ENCODE measurements at places on chromosomes 1 and 21.

- peak; percentile 69 for DNase-seq
Observed at GRCh38 chr21:44930543-44930981, 9.3 kb upstream of the SLX9 start.

GRCh38 chr1:155609515-155610256 lies at the start of gene MSTO1:
MSTO1 (plus strand) TSS chr1:155610218; CDS start chr1:155610249, 31 bp downstream.
- DNase-seq, result peak; percentile 100

- no peak for DNase-seq
Observed at GRCh38 chr21:36129219-36129618, 5.7 kb upstream of the CBR3 start.

DNA sequence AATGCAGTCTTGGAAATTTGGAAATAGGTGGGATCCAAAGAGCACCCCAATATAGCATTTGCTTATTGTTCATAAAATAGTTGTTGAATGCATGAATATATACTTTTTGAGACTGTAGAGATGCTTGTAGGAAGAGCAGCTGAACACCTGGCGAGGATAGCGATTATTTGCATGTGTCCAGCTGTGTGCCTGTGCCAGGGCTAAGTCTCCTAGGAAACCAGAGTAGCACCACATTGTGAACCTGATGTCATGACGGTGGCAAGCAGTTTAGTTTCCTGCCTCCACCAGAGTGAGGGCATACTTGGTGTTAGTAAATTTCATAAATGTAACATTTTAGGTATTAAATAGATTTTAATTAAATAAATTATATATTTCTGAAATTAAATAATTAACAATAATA lies 37.3 kb upstream of the IRF2BP2 start:
- no peak for DNase-seq

- no peak for DNase-seq
Observed at GRCh38 chr21:24163539-24163938, 1443.7 kb downstream of the MRPL39 start.

- DNase-seq, result no peak
Observed at GRCh38 chr1:165849353-165850133, 22.1 kb downstream of the UCK2 start.

GRCh38 chr1:204348242-204348641 lies 11.5 kb downstream of the PLEKHA6 start:
- DNase-seq, result no peak

GRCh38 chr1:102434421-102434820 lies 437.7 kb upstream of the OLFM3 start:
- DNase-seq, result peak; percentile 15

GRCh38 chr1:118933051-118933781 lies 54.9 kb downstream of the TBX15 start:
- DNase-seq, result no peak

- peak; percentile 80 for DNase-seq
Observed at GRCh38 chr1:27097484-27097917, 57.4 kb downstream of the SLC9A1 start.

DNA sequence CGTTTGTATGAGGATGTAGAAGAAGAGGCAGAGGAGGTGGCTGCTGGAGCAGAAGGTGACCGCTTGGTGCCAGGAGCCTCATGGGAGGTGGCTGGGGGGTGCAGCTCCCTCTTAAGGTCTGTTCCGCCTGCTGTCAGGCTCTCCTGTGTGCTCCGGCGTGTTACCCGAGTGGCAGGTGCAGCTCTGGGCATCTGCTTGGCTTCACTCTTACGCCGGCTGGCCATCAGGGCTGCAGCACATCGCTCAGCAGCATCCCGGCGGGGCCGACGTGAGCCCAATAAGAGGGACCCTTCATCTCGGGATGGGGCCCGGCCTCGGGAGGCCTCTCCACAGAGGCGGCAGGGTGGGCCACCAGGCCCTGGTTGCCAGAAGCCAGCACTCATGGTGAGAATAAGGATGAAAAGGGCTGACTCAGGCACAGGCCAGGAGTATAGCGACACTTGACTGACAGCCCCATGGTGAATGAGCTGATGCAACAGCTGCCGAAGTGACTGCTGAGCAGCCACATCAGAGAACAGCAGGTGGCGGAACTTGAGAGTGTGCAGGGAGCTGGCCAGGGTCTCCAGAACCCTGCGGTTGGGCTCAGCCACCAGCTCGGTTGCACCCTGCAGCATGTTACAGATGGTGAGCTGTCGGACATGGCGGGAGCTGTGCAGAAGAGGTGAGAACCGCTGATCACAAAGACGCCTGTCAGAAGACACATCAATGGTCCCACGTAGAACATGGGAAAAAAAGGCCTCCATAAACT lies 17.5 kb downstream of the LRRC41 start:
- DNase-seq, result peak; percentile 49

GRCh38 chr1:85199667-85200462 lies 951 bp downstream of the SYDE2 start:
- no peak for DNase-seq

GRCh38 chr1:61441723-61442262 lies 283.1 kb downstream of the TM2D1 start:
- DNase-seq, result no peak

GRCh38 chr1:33906156-33906555 lies 42.3 kb downstream of the HMGB4 start:
- no peak for DNase-seq

- no peak for DNase-seq
Observed at GRCh38 chr21:29378832-29379231, 80.1 kb downstream of the BACH1 start.

DNA sequence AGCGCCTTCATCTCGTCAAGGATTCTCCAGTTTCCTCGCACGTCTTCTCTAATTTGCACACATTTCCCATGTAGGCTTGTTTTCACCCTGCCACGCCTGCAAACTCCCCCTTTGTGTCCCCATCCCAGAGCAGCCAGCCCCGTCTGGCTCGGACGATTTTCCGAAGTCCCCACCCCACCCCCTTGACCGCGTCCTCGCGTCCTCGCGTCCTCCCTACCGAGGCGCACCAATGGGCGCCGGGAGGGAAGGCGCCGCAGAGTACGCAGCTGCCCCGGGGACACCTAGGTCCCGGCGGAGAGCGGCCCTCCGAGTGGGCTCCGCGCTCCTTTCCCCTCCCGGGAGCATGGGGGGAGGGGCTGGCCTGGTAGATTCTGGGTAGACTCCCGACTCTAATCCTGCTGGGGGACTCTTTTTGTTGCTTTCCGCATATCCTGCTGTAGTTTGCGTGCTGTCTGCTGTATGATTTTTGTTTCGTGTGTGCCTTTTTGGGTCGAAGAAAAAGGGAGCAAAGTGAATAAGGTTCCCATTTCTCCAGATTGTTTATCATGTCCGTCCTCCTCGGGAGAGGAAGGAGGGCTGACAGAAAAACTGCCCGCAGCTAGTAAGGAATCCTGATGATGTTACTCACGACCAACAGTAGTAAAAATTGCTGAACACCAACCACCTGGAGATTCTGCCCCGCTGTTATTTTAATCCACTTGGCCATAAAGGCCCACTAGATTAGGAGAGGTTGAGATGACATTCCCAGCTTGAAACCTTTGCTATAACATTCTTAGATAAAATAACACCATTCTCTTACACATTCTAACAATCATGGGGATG lies 1.5 kb downstream of the CACHD1 start:
- peak; percentile 27 for DNase-seq

DNA sequence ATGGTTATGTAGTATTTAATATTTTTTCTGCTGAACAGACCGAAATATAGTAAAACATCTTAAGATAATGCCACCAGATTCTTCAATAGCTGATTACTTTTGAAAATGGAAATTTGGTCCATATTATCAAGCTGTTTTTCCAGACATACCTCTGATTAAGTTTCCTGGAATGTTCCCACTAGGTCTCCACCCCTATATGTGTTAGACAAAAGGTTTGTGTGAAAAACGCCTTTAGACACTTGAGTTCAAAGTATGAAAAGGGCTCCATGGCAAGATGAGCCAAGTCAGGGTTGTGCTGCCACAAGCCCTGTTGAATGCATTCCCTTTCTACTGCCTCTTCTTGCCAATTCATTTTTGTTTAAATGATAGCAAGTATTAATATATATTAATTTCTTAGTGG lies 52.7 kb downstream of the ZBTB17 start:
- no peak for DNase-seq

- no peak for DNase-seq
Observed at GRCh38 chr1:234606784-234607108, 3.2 kb downstream of the IRF2BP2 start.

DNA sequence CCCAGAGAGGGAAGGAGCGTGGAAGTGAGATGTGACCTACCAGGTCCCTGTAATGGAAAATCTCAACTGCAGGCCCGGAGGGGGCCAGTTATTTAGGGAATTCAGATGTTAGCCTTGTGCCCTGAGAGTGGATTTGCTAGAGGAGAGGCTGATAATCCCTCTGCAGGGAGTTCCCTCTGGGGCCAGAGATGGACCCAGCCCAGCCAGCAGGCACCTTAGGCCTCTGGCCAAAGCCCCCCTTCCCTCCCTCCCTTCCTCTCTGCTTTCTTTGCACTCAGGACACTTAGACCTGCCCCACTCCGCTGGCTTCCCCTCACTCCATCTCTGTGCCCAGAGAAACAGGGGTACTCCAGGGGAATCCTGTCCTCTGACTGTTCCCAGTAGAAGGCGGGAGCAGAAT lies 1.5 kb upstream of the ATP1A2 start:
- DNase-seq, result no peak

- DNase-seq, result no peak
Observed at GRCh38 chr1:66253330-66253921, 280.5 kb upstream of the SGIP1 start.

GRCh38 chr1:24193046-24193445 lies 6.0 kb upstream of the IFNLR1 start:
- DNase-seq, result no peak

DNA sequence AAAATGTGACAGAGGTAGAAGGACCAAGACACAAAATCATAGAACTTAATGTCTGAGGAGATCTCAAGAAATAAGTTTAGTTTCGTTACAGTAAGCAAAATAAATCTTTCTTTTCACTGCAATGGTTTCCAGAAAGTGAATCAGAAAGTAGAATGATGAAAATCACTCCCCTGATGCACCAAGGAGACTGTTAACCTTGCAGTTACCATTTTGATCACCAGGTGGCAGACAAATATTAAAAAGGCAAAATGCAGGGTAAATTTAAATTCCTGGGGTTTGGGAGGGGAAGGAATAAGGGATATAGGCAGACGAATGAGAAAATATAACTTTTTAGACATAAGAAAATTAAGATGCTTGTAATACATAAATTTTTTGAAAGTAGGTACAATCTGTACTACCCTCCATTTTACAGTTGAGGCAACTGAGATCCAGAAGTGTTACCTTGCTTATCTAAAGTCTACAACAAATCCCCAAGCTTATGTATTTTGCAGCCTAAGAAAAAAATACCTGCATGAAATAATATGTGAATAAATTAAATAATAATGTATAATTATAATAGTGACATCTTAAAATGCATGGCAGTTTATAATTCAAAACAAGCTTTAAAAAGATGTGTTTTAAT lies 253.2 kb downstream of the CRB1 start:
- DNase-seq, result peak; percentile 13

GRCh38 chr1:6969106-6969505 lies 183.9 kb downstream of the CAMTA1 start:
- DNase-seq, result peak; percentile 57

DNA sequence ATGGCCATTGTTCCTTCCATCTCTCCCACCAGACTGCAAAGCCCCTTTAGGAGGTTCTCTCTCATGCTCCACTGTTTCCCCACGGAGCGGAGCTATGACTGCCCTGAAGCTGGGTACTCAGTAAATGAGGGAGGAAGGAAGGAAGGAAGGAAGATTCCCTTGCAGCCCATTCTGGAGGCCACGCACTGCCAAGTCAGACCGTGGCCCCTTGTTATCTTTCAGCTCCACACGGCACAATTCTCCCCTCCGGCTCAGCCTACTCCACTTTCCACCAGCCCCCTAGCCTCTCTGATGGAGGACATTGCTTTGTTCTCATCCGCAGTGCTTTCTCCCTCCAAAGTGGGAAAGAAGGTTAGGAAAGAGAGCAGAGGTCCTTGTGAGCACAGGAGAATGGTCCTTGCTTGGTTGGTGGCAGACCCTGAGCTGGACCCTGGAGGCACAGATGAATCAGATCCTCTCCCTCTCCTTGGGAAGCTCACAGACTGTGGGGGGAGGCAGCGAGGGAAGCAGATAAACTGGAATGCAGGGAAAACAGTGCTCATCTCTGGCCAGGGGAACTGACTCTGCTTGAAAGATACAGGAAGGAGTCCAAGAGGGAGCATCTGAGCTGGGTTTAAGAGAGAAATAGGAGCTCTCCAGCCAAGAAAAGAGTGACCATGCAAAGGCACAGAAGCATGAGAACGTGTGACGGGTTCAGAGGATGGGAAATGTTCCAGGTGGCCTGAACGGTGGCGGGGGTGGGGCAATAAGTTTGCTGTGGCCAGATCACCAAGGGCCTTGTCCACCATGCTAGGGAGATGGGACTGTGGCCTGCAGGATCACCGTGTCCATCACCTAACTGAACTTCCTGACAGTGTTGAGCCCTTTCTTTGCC lies 52.6 kb downstream of the GLIS1 start:
- DNase-seq, result no peak

DNA sequence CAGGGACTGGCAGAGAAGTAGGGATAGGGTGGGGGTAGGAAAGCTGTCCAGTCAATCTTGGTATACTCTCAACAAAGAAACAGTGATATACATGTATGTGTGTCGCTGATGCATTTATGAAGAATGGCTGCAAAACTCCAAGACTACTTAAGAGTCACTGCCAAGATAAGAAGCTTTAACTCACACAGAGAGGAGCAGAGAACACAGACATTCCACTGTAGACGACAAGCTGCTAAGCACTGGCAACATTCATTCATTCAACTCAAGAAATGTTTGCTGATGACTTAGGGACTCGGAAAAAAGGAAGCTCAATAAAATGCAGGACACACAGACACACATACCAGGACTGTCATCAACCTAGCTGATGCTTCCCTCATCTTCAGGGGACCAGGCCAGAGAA lies 5.5 kb downstream of the CTNNBIP1 start:
- no peak for DNase-seq

GRCh38 chr1:9332513-9333143 lies 39.9 kb downstream of the SPSB1 start:
- DNase-seq, result no peak

- no peak for DNase-seq
Observed at GRCh38 chr1:217135987-217136894, 413.0 kb upstream of the ESRRG start.

GRCh38 chr1:79859212-79859948 lies 852.9 kb upstream of the ADGRL4 start:
- no peak for DNase-seq

- peak; percentile 94 for DNase-seq
Observed at GRCh38 chr1:3772027-3772714, 378 bp upstream of the SMIM1 start.

- DNase-seq, result no peak
Observed at GRCh38 chr1:150321826-150322166, 463 bp downstream of the PRPF3 start.

- peak; percentile 55 for DNase-seq
Observed at GRCh38 chr1:76901158-76901767, 34.0 kb downstream of the ST6GALNAC5 start.

DNA sequence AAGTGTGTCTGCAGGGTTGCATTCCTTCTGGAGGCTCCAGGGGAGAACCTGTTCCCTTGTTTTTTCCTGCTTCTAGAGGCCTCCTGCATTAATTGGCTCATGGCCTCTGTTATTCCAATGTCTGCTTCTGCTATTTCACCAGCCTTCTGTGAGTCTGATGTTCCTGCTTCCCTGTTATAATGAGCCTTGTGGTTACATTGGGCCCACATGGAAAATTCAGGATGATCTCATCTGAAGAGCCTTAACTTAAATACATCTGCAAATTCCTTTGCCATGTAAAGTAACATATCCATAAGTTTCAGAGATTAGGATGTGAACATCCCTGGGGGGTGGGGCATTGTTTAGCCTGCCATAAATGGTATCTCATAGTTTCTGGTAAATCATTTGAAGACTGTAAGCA lies 181.1 kb downstream of the RWDD3 start:
- DNase-seq, result no peak
